ENCODE measurements at places on chromosomes 3 and 15.
A peak's percentile ranks its signal among the peaks of the same experiment; 100 is the strongest.

DNA sequence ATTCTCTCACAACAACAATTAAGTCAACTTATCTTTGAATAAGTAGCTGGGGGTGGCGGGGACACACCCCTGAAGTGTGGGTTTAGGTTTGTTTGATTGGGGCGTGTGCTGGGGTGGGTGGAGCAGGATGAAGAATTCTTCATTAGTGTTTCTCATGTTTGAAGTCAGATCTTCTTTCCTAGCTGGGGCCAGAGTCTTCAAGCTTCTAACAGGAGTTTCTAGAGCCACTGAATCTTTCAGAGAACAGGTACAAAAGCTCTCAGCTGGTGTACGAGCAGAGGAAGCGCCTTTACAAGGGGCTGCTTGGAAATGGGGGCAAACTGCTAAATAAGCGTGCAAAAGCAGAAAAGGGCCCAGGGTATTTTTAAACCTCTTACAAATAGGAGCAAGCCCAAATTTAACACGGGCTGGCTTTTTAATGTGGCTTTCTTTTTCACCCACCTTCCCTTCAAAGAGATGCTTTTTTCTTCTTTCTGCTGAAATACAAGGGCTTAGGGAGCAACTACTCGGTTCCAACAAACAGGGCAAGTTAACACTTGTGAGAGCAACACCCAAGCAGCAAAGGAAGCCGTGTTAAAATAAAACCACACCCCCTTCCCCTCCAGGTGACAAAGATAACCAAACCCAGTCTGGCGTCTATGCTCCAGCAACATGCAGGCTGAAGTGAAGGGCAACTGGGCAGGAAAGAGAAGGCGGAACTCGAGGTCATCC, 86.9 kb upstream of the RASGRP1 start:
- peak; percentile 68 for DNase-seq

DNA sequence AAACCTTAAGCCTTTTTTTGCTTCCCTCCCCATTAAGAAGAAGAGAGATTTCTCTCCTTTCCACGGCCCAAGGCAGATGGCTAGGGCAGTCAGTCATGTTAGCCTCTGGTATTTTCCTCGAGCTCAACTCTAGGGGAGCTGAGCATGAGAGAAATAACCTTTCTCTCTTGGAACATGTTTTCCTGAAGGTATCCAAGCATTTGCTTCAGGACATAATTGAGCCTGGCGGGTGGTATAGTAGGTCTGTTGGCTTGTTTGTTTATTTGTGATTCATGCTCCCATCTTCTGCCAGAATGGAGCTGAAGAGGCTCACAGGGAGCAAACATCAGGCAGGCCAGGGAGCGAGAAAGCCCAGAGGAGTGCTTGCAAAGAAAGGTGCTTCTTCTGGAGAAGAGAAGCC, 102.5 kb downstream of the MESD start:
- no peak for DNase-seq

- DNase-seq, result no peak
Measured at GRCh38 chr15:93366387-93367100, 277.5 kb upstream of the RGMA start.

GRCh38 chr3:186053954-186054791, 54.7 kb downstream of the ETV5 start:
- DNase-seq, result no peak

- DNase-seq, result no peak
Measured at GRCh38 chr3:133213937-133214336, 175.7 kb downstream of the TMEM108 start.

DNA sequence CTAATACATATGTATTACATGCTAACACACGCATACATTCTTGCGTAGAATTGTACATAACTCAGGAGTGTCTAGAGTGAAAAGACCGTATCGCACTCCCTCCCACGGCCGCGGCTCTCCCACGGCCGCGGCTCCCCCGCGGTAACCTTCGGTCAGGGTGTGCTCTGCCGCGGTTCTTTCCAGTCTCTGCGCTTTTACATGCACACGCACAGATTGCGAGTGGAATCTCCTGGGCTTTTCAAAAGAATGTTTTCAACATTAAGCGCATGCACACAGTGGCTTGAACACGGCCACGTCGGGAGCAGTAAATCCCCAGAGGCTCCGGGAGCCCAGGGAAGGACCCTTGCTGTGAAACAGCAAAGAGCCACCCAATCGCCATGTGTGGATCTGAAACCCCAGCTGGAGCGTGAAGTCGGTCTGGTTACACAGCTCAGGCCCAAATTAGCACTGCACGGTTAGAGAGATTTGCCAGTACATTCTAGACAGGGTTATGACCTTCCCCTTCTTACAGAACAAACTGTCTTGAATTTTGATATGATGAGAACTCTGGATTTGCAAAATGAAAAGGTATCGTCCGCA, 805 bp upstream of the RGMA start:
- no peak for DNase-seq

GRCh38 chr15:52360229-52361203, 64.9 kb upstream of the MYO5C start:
- DNase-seq, result no peak

DNA sequence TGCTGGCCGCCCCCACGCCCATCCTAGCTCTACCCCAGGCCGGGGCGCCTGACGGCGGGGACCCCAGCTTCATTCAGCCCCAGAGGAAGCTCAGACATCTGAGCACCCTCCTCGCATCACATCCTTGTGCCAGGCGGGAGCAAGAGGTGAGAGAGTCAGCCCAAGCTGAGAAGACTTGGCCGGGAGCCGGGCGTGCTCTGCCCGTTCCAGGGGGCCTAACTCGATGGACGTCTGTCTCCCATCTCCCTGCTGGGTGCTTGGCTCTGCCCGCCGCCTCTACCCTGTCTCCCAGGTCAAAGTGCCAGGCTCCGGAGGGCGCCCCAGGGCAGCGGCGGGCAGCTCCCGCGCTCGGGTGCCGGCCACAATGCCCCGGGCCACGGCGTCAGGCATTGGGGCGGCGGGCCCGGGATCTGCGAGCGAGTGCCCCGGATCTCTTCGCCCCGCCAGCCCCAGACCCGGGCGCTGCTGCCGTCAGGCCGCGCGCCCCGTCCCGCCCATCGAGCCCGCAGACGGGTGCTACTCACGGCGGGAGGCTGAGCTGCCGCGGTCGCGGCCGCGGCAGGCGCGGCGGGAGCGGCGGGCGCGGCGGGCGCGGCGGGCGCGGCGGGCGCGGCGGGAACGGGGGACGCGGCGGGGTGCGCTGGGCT, 388 bp downstream of the DAPK2 start:
- peak; percentile 62 for DNase-seq

GRCh38 chr3:131047582-131047981, 20.9 kb downstream of the NEK11 start:
- DNase-seq, result no peak

- no peak for DNase-seq
Measured at GRCh38 chr3:99344216-99344615, 294.2 kb upstream of the COL8A1 start.

- no peak for DNase-seq
Measured at GRCh38 chr3:27718459-27718858, 3.7 kb downstream of the EOMES start.

- no peak for DNase-seq
Measured at GRCh38 chr3:113140876-113141275, 70.5 kb upstream of the BOC start.
